Esophagus muscularis mucosa (tissue), 4 donors: ENCODE measurements at places on chromosomes 1 and 21. TPM values are rescaled to one million over a fixed set of nuclear protein-coding genes. Genes with fewer than 3 reads are reported as not detected.

DNA sequence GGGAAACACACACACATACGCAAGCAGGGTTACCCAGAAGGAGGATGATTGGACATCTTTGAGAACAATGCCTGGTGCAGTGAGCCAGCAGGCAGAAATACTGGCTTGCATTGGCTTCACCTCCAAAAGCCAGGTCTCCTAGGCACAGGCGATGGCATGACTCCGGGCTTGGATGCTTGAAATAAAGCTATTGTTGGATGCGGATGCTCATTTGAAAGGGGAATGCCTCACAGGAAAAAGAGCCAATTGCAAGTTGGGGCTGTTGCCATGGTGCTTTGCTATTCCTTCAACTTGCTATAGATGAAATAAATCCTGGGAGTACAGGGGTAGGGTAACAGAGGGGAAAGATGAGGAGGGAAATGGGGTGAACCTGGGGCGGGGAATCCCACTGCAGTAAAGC, 180.7 kb upstream of the SGIP1 start:
- no peaks in the 10 kb centered on the region for H3K36me3 ChIP-seq
- no peak for DNase-seq
- peak overlapping the region; percentile 6 for H3K27ac ChIP-seq
- H3K27me3 ChIP-seq = no peaks in the 10 kb centered on the region
- peaks cover 62% of the 10 kb centered on the region for H3K4me1 ChIP-seq

GRCh38 chr1:227541129-227541528, 22.2 kb upstream of the ZNF678 start:
- H3K4me3 ChIP-seq = no peak overlapping the region
- H3K27me3 ChIP-seq = no peaks in the 10 kb centered on the region
- H3K36me3 ChIP-seq = no peaks in the 10 kb centered on the region
- peaks cover 5% of the 10 kb centered on the region for H3K4me1 ChIP-seq
- no peak for DNase-seq

GRCh38 chr1:247204177-247204647, 32.4 kb upstream of the ZNF124 start:
- peaks cover 27% of the 10 kb centered on the region for H3K36me3 ChIP-seq
- H3K27me3 ChIP-seq = no peaks in the 10 kb centered on the region
- H3K4me1 ChIP-seq = peaks cover 12% of the 10 kb centered on the region
- no peak for DNase-seq

DNA sequence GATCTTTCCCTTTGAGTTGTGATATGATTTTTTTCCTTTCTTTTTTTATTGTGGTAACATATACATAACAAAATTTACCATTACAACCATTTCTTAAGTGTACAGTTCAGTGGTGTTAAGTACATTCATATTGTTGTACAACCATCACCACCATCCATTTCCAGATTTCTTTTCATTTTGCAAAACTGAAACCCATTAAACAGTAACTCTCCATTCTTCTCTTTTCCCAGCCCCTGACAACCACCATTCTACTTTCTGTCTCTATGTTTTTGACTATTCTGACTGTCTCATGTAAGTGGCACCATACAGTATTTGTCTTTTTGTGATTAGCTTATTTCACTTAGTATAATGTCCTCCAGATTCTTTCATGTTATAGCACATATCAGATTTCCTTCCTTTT, 30.3 kb downstream of the CEP350 start:
- H3K4me1 ChIP-seq = peaks cover 6% of the 10 kb centered on the region
- H3K27me3 ChIP-seq = no peaks in the 10 kb centered on the region
- DNase-seq = no peak
- no peaks in the 10 kb centered on the region for H3K36me3 ChIP-seq
- no peak overlapping the region for H3K4me3 ChIP-seq
- H3K27ac ChIP-seq = no peak overlapping the region

DNA sequence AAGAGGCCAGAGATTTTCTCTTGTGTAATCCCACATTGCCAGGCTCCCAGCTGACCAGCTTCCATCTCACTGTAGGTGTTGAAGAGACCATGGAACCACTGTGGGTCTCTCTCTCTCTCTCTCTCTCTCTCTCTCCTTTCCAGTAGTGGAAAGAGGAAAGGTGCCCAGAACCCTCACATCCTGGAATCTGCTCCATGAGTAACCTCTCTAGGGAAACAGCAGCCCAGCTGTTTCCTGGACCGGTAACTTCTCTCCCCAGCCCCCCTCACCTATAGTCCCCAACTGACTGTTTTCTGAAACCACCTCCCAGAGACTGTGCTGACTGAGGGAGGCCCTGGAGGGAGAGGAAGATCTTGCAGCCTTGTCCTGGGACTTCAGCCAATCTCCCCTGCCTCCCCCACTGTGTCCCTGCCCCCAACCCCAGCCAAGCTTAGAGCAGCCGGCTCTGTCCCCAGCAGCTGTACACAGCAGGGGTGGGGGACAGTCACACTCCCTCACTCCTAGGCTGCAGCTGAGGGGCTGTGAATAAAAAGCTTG, 20.6 kb upstream of the SLC45A3 start:
- no peak overlapping the region for H3K4me3 ChIP-seq
- H3K4me1 ChIP-seq = peaks cover 9% of the 10 kb centered on the region

GRCh38 chr1:169546087-169546995, 39.9 kb downstream of the F5 start:
- H3K27ac ChIP-seq = no peak overlapping the region
- no peak overlapping the region for H3K4me3 ChIP-seq
- no peak for DNase-seq
- no peaks in the 10 kb centered on the region for H3K4me1 ChIP-seq
- no peaks in the 10 kb centered on the region for H3K27me3 ChIP-seq
- no peaks in the 10 kb centered on the region for H3K36me3 ChIP-seq

DNA sequence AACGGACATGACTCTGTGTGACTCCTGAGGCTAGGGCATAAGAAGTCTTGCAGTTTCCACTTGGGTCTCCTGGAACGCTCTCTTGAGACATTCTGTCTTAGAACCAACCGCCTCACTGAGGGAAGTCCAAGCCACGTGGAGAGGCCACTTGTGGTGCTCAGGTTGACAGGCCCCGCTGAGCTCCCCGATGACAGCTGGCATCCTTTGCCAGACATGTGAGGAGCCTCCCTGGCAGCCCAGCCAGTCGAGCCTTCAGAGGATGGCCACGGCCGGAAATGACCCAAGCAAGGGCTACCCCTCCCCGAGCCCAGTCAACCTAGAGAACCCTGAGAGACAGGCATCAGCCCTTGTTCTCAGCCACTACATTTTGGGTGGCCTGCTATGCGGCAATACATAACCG, 20.7 kb downstream of the PLEKHA6 start:
- no peak overlapping the region for H3K4me3 ChIP-seq
- peaks cover 38% of the 10 kb centered on the region for H3K27me3 ChIP-seq
- DNase-seq = no peak
- no peak overlapping the region for H3K27ac ChIP-seq

GRCh38 chr1:207649865-207650580, 5.1 kb downstream of the CR1L start:
- DNase-seq = no peak
- no peaks in the 10 kb centered on the region for H3K36me3 ChIP-seq
- H3K4me1 ChIP-seq = peaks cover 4% of the 10 kb centered on the region

LGR6 gene
- 1.2 TPM for total RNA-seq

- no peaks in the 10 kb centered on the region for H3K36me3 ChIP-seq
- H3K27me3 ChIP-seq = no peaks in the 10 kb centered on the region
- no peak overlapping the region for H3K4me3 ChIP-seq
Measured at GRCh38 chr1:16410803-16411202, 26.4 kb downstream of the SPATA21 start.

CATSPERE gene
- 2.5 TPM for total RNA-seq

DNA sequence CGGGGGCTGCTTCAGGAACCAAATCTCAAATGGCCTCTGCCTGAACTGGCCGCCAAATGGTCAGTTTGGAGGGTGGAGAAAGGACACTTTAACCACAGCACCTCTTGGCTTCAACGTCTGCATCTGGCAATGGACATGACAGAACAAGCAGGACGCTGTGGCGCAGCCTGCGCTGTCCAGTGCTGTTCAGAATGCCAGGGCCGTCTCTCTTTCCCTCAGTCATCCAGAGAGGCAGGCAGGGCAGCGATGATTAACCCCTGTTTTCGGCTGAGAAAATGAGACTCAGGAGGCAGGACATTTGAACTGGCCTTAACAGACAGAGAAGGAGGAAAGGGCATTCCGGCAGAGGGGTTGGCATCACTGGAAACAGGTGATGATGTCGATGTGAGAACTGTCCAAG, 48.6 kb downstream of the GLIS1 start:
- no peak overlapping the region for H3K4me3 ChIP-seq
- DNase-seq = no peak
- peaks cover 2% of the 10 kb centered on the region for H3K4me1 ChIP-seq
- H3K27ac ChIP-seq = no peak overlapping the region
- no peaks in the 10 kb centered on the region for H3K36me3 ChIP-seq
- H3K27me3 ChIP-seq = peaks cover 75% of the 10 kb centered on the region
